Progenitor cell of endocrine pancreas (in vitro differentiated cells): ENCODE measurements at places on chromosomes 5 and 9.

DNA sequence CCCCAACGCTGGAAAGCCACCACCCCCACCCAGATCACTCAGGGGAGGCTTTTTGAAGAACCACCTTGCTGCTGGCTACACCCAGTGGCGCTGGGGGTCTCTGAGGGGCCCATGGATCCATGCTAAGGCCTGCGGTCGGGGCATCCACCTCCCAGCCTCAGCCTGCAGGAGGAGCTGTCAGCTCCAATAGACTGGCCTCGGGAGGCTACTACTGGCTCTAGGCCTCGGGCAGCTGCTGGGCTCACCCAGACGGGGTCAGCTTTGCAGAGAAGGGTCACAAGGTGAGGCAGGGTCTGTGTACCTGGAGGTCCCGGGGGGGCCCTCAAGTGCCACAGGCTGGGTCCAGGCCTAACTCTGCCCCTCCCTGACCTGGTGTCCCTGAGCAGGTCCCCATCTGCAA, 193.7 kb downstream of the OLFM1 start:
- no peak for DNase-seq

DNA sequence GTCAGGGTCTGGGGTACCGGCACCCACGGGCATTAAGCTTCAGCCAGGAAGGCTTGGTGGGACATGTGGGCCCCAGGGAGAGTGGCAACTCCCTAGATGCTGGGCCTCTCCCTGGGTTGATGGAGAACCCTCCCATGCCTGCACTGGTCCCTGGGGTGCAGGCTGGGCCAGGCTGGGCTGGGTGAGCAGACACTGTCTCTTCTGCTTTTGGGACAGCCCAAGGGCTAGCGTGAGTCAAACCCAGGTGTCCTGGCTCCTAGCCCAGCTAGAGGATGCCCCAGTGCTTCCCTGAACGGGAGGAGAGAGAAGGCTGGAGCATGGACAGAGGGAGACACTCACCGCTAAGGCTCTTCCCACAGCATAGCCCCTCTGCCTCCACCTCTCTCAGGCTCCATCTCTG, 5.7 kb upstream of the AQP7 start:
- DNase-seq: no peak

DNA sequence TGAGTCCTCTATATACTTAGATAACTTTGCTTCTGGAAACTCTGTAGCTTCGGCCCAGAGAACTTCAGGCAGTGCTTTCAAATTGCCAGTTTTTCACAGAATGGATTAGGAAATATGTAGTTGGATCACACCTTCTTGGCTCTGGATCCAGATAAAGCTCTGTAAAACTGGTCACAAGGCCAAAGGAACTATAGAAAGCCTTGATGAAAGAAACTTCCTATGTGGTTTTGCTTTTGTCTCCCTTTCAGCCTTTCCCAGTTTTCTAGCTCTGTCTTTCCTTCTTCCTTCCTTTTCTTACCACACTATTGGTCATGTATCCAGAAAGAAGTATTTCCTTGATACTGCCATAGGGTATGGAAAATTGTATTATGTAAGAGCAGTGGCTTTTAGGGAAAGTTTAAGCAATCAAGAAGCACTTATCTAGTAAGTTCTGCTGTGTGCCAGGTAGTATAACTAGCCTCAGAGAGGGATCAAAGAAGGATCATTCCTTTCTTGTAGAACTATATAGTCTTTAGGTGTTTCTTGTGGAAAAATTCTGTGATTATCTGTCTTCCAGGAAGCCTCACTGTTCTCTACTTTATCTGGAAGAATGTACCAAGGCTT, 6.3 kb downstream of the GPR21 start:
- no peak for DNase-seq

DNA sequence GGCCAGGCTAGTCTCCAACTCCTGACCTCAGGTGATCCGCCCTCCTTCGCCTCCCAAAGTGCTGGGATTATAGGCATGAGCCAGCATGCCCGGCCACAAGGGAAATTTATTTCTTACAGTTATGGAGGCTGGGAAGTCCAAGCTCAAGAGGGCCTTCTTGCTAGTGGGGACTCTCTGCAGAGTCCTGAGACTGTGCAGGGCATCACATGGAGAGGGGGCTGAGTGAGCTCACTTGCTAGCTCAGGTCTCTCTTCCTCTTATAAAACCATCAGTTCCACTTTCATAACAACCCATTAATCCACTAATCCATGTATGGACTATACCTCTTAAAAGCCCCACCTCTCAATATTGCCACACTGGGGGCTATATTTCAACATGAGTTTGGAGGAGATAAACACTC, 5.1 kb upstream of the SPIN1 start:
- no peak for DNase-seq

DNA sequence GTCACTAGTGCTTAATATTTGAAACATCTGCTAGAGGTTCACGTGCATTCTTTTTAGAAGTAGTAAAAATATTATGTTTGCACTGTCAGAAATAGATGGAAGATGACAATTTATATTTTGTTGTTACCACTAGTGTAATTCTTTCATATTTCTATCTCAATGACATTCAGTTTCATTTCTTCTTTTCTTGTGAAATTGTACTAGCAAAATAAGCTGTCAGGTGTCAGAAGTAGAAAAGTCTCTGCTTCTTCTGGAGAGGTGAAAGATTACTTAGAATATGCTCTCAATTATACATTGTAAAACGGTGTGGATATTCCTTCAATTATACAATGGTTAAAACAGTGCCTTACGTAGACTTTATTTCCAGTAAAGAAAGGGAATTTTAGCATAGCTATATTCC, 395.4 kb downstream of the CSNK1G3 start:
- no peak for DNase-seq

GRCh38 chr5:141909212-141909611, 14.5 kb upstream of the DELE1 start:
- no peak for DNase-seq
